ENCODE measurements at places on chromosomes 12 and 14. TPM values are rescaled to one million over a fixed set of nuclear protein-coding genes. Genes with fewer than 3 reads are reported as not detected.

DNA sequence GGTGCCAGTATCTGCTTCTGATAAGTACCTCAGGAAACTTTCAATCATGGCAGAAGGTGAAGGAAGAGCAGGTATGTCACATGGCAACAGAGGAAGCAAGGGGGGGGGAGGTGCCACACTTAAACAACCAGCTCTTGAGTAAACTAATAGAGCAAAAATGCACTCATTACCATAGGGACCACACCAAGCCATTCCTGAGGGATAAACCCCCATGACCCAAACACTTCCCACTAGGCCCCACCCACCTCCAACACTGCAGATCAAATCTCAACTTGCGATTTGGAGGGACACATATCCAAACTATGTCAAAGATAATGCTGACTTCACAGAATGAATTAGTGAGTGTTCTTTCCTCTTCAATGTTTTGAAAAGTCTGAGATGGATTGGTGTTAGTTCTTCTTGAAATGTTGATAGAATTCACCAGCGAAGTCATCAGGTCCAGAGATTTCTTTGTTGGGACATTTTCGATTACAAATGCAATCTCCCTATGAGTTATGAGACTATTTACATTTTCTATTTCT lies 16.6 kb downstream of the TFCP2 start:
- no peak for DNase-seq

DNA sequence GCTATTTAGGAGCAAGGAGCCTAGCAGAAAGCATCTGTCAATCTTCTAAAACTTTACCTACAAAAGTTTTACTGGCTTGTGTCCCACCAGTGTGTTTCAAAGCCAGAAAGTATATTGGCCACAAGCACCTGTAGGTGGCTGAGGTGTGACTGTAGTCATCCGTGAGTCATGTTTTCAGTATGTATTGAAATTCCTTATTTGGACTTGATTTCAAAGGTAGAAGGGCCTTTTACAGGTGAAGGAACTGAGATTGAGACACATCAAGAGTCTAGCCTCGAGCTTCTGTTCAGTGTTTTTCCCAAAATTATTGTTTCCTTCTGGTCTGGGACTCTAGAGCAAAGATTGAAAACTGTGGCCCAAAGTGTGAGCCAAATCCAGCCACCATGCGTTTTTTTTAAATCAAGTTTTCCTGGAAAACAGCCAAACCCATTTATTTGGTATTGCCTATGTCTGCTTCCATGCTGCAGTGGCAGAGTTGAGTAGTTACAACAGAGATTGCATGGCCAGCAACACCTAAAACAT lies 195.3 kb upstream of the BCL2L14 start:
- DNase-seq, result no peak

The ARHGEF40 gene
- total RNA-seq, result 48.6 TPM

DNA sequence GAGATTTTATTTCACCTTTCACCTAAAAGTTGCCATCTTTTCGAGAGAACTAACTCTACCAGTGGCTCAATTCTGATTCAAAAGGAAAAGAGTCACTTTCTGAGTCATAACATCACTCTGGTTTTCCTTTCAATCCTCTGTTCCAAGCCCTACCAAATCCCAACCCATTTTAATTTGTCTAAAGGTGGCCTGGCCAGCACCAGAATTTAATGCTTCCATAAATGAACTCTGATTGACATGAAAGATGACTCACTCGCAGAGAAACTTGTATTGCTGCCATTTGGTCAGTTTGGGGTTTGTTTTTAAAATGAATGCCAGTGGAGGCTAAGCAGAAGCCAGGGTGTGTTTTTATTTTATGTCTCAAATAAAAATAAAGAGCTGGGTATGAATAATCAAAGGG lies 117.4 kb upstream of the SOX5 start:
- DNase-seq, result no peak

DNA sequence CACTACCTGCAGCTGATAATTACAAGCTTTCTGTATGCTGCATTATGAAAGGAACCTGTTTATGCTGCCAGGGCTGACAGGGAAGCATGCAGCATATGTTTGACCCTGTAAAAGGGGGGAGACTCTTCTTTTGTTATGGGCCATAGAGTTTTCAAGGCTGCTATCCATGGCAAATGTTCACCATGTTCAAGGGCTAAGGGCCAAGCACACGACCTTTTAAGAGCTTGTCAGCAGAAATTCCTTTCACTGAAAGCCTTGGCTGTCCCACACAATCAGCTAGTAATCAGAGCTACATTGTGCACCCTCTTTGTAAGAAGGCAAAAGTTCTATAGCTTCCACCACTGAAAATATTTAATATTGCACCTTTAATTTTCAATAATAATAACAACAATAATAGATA lies 74.2 kb upstream of the MBIP start:
- no peak for DNase-seq

GRCh38 chr12:69321351-69321750 lies 26.8 kb upstream of the LYZ start:
- no peak for DNase-seq

DNA sequence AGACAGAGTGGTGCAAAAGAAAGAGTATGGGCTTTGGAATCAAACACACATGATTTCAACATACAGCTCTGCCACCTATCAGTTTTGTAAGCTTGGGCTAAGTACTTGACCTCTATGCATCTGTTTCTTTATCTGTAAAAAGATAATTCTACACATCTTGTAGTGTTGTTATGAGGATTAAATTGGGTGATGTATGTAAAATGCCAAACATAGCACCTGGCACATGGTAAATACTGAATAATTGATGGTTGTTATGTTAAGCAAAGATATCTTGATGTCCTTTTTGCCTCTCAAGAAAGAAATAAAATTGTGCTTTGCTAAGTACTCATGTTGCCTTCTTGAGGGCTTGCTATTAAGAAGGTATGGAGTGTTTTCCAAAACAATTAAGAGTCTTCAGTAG lies 2.3 kb upstream of the CSRP2 start:
- no peak for DNase-seq

GRCh38 chr12:58412461-58413060 lies 471.2 kb downstream of the ATP23 start:
- no peak for DNase-seq
